ENCODE measurements at places on chromosomes 3 and 15.

- no peak for DNase-seq
Observed at GRCh38 chr3:66326340-66326739, 105.5 kb downstream of the SLC25A26 start.

DNA sequence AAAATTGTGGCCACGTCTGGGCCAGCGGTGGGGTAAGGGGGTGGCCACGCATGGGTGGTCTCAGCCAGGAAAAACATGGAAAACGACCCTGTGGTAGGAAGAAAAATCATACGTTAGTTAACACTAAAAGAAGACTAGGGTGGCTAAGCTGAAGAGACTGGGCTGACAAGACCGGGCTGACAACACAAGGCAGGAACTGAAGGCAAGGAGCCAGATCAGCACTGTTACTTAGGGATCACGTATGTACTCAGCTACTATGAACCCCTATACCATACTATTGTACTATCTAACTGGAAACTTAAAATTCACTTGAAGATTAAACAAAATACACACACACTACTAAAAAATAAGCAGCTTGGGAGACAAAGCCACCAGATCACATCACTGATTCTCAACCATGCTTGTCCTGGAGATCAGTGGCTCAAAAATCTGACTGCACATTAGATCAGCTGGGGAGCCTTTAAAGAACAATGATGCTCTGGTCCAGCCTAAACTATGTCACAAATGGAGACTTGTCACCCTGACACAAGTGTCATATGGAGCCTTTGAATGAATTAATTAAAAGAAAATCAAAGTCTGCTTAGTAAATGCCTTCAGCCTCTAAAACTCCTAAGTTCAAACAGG is 442.2 kb downstream of the SHQ1 start:
- no peak for DNase-seq

DNA sequence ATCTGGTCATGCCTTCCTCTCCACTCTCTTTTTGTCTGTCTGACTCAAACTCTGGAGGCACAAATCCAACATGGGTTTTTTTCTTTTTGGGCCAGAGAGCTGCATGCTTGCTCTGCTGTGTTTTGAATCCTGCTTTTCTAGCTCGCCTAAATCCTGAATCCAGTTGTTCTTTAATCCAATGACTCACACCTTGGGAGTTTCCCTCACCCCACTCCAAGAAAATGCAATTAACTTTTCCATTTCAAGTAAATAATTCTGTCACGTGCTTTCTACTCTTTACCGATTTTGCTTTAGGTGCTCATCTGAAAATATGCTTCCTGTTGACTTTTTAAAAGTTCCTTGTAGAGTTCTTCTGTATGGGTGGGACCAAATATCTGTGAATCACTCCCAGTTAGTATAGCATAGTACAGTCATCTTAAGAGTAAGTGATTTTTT is 47.6 kb downstream of the SLMAP start:
- DNase-seq, result peak; percentile 97

GRCh38 chr3:10941972-10942371 is 50.6 kb upstream of the SLC6A1 start:
- DNase-seq, result no peak

DNA sequence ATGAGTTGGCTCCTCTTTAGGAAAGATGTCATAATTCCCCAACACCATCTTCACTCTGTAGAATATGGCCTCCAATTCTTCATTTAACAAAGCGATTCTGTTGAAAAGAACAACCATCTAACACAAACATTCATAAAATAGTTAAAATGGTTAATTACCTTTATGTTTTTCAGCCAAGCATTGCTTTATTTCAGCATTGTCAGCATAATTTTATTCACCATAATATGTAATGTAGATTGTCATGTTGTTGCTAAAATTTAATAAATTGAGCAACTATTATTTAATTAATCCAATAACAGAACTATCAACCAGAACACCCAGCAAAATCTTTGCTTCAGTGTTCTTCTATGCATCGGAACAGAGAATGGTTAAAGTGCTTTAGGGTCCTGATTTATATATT is 46.2 kb upstream of the EPHA3 start:
- DNase-seq, result no peak

DNA sequence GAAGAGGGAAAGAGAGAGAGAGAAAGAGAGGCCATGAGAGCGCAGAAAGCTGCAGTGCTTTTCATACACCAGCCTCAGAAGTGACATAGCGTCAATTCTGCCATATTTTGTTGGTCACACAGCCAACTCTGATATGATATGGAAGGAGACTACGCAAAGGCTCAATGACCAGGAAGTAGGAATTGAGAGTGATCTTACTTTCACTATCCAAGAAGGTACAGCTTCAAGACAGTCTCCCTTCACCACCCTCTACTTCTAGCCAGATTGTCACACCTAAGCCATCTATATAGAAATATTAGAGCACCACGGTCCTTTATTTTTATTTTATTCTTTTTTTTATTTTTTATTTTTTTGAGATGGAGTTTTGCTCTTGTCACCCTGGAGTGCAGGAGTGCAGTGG is 21.1 kb downstream of the PARP15 start:
- DNase-seq, result no peak

GRCh38 chr3:177145381-177145780 is 51.9 kb downstream of the TBL1XR1 start:
- no peak for DNase-seq

- no peak for DNase-seq
Observed at GRCh38 chr15:66917904-66918448, 147.4 kb upstream of the SMAD3 start.

DNA sequence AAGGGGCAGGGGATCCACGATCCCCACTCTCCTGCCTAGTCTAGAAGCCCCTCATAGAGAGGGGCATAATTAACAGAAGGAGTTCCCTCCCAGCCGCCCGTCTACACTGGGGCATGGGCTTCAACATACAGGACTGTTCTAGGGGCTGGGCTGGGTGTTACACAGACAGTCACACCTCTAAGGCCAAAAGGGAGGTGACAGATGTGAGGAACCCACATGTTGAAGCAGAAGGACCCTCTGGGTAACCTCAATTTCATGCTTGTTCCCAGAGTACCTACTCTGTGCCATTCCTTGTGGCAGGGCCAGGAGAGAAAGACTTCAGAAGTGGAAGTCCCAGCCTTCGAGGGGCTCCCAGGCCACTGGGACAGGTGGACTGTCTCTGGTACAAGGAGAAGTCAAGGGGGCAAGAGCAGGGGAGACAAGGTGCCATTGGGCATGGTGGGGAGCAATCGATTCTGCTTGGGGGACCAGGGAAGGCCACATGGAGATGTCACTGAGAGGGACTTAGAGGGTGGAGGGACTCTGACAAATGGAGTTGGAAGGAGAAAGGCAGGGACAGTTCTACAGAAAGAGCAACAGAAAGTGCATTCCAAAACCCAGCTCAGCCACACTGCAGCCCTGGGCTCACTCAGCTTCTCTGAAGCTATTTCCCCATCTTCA is 71.3 kb downstream of the CPN2 start:
- no peak for DNase-seq

DNA sequence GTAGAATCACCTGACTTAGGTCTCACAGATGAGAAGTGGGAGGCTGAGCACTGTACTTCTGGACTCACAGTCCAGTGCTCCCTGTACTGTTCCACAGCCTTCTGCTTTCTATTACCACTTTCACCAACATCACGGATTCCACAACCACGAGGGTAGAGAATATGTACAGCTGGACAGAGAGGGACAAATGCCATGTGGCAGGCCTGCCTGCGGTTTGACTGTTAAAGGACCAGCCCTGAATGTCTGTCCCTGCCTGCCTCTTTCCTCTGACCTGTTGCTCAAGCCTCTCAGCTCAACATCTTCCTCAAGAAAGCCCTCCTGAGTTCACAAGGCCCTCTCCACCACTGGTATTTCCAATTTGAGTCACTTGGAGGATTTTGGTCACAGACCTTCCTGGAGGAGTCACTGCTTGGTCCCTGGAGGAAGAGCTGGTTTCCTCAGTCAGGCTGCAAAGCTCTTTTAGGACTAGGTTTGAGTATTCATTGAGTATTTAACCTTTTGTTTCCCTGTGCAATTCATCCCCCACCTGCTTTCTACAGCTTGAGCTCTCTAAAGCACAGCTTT is 49.1 kb downstream of the RAB11A start:
- DNase-seq, result no peak

DNA sequence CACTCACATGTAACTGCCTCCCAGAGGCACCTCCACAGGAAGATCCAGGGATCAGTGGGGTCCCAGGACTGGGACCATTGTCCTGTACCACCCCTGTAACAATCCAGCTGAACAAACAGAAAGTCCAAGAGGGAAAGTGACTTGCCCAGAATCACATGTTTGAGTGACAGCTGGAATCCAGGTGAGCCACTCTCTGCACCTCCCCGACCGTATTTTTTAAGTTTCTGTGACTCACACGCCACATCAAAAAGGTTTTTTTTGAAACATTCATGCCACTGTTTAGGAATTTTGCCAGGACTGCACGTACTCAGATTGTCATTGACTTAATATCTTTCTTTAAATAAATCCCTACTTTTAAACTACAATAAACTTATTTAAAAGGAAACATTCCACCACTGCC is 9.8 kb upstream of the SLC6A1 start:
- DNase-seq, result no peak

DNA sequence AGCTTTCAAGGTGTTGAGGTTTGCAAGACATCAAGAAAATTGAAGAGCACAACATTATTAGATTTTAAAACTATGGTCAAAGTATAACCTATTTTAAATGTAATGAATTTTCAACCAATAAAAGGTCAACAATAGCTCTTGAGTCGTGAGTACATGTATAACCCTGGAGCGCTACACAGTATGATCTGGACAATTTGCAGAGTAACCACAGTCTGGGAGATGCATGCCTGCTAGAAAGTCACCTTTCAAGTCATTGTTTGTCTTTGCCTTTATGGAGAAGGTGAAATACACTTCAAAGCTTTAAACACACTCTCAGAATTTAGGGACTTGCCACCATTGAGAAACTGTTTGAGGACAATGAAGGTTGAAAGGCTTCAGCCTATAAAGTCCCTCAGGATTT is 112.6 kb upstream of the ALCAM start:
- DNase-seq, result no peak

DNA sequence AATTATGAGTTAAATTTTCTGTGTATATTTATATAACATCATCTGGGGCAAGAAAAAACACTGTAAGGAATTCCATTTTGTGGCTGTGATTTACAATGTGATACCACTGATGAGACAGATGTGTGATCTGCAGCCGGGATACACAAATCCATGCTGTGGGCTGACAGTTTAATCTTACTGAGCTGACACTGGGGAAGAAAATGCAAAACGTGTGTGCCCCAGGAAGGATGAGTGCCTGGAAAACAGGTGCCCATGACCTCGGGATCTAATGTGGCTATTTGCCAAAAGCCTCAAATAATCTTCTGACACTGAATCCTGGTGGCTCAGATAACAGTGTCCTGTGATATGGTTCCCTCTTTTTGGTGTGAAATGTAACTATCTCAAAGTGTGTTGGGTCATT is 10.5 kb downstream of the MYRIP start:
- no peak for DNase-seq

DNA sequence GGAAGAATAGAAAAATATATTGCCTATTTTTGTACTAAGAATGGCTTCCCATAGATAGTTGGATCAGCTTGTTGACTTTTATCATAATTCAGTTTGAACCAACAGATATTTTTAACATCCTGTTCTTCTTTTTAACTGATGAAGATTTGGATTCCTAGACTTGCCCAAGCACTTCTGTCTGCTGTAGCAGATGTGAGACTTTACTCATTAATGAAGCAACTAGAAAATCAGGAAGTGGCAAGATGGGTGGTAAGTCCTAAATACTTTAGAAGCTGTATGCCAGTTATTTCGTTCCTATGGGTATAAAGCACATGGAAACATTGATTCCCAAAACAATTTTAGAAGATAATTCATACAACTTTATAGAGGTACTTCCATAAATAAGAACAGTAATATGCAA is 8.4 kb downstream of the PIGB start:
- DNase-seq, result no peak

- no peak for DNase-seq
Observed at GRCh38 chr15:35496585-35496984, 49.4 kb downstream of the DPH6 start.

DNA sequence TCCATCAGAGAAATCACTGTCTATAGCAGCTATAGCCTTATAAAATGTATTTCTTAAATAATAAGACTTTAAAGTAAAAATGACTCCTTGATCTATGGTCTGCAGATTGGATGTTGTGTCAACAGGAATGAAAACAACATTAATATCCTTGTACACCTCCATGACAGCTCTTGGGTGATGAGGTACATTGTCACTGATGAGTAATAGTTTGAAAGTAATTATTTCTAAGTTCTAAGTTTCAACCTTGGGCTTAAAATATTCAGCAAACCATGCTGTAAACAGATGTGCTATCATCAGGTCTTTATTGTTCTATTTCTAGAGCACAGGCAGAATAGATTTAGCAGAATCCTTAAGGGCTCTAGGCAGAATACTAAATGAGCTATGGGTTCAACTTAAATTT is 568.2 kb upstream of the BCHE start:
- DNase-seq, result no peak

GRCh38 chr3:177832880-177833279 is 635.6 kb upstream of the TBL1XR1 start:
- no peak for DNase-seq

DNA sequence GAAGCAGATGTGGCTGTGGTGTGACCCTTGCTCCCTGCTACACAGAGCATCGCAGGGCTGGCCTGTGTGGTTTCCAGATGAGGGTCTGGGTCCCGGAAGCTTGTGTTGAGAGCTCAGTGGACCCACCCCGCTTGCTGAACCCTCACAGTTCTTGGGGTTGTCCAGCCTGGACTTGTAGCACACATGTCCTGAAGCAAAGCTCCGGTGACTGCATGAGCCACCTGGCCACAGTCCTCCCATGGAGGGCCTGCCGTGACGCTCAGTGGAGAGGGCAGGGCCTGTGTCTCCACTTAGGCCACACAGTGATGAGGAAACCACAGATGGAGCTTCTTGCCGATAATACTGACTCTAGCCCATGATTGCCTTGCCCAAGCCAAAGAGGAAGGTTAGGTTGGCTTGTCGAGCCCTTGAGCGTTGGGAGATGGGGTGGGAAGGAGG is 62.6 kb downstream of the RGMA start:
- no peak for DNase-seq
